Activated CD8-positive, alpha-beta memory T cell treated with anti-CD3 and anti-CD28 coated beads for 1 hour (primary cell): ENCODE measurements at places on chromosomes 12 and 14.

DNA sequence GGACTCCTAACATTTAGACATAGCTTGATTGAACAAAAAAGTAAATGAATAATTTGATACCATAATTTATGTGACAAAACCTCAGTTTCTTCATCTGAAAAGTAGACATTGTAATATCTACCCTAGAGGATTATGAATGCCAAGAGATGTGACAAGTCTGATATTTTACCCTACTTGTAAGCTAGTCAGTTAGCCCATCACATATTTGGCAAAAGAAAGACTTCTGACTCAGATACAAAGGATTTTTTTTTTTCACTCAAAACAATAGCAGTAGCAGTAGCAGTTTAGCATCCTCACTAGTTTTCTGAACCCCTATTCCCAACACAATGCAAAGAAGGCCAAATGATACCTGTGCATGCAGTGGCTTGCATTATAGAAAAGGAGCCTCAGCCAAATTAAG lies 377.3 kb upstream of the E2F7 start:
- DNase-seq, result no peak

- no peak for DNase-seq
Measured at GRCh38 chr12:98151105-98151590, 364.2 kb upstream of the TMPO start.

- DNase-seq, result no peak
Measured at GRCh38 chr12:112900298-112901145, 6.2 kb upstream of the OAS1 start.

GRCh38 chr12:132729541-132730320 lies 19.1 kb downstream of the PGAM5 start:
- DNase-seq, result no peak
